ENCODE measurements at places on chromosomes 2 and 18.

DNA sequence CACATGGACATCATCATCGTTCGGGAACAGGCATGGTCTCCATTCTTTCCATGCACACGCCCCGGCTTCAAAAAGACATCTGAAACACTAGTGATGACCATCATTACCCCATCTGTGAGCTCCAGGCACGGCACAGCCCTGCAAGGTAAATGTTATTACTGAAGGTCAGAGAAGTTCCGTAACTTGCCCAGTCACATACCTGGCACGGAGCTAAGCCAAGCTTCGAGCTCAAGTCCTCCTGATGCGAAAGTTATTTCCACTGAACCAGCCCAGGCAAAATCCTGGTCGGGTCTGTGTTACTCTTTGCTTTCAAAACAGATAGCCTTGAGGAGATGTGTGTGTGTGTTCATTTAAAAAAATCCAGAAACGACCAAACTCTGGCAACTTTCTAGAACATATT is 22.8 kb downstream of the FHL2 start:
- H3K27me3 ChIP-seq: no peaks in the 10 kb centered on the region
- DNase-seq: peak; percentile 78
- no peak overlapping the region for H3K27ac ChIP-seq
- H3K36me3 ChIP-seq: peaks cover 23% of the 10 kb centered on the region
- peaks cover 15% of the 10 kb centered on the region for H3K4me1 ChIP-seq
- no peak overlapping the region for H3K4me3 ChIP-seq

- no peaks in the 10 kb centered on the region for H3K36me3 ChIP-seq
- no peak overlapping the region for H3K27ac ChIP-seq
- no peaks in the 10 kb centered on the region for H3K27me3 ChIP-seq
- DNase-seq: no peak
Observed at GRCh38 chr2:100888601-100889000, 68.7 kb downstream of the NPAS2 start.

DNA sequence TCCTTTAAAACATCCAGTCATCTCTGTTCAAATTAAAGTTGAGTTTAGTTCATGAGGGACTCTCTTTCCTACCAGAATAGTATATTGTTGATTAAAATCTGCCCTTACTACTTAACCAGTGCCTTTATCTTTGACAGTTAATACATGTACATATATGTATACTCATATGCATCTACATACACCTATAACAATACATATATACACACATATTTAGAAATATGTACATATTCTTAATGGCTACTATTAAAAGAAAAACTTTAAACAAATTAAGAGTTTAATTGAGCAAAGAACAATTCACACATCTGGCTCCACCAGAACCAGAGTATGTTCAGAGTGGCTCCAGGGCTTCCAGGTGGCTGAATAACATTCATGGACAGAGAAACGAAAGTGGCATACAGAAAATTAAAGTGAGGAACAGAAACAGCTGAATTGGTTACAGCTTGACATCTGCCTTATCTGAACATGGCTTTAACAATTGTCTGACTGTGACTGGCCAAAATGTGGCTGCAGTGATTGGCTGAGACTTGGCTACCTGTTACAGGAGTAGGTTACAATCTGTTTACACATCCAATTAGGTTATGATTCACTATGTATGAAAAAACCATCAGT is 38.8 kb downstream of the ZNF519 start:
- H3K4me1 ChIP-seq: no peaks in the 10 kb centered on the region
- DNase-seq: no peak
- no peak overlapping the region for H3K4me3 ChIP-seq
- H3K27ac ChIP-seq: no peak overlapping the region
- no peaks in the 10 kb centered on the region for H3K27me3 ChIP-seq

GRCh38 chr2:86622519-86623042 is 1.1 kb downstream of the RNF103 start:
- H3K36me3 ChIP-seq: peaks cover 2% of the 10 kb centered on the region
- H3K27ac ChIP-seq: peak overlapping the region; percentile 98
- DNase-seq: peak; percentile 19

GRCh38 chr2:149872041-149872440 is 284.5 kb upstream of the MMADHC start:
- no peak overlapping the region for H3K4me3 ChIP-seq
- no peaks in the 10 kb centered on the region for H3K4me1 ChIP-seq
- H3K27ac ChIP-seq: no peak overlapping the region
- no peaks in the 10 kb centered on the region for H3K36me3 ChIP-seq

- H3K4me3 ChIP-seq: no peak overlapping the region
- no peaks in the 10 kb centered on the region for H3K36me3 ChIP-seq
- no peaks in the 10 kb centered on the region for H3K27me3 ChIP-seq
- H3K27ac ChIP-seq: no peak overlapping the region
Observed at GRCh38 chr2:224976629-224977525, 65.4 kb downstream of the DOCK10 start.

DNA sequence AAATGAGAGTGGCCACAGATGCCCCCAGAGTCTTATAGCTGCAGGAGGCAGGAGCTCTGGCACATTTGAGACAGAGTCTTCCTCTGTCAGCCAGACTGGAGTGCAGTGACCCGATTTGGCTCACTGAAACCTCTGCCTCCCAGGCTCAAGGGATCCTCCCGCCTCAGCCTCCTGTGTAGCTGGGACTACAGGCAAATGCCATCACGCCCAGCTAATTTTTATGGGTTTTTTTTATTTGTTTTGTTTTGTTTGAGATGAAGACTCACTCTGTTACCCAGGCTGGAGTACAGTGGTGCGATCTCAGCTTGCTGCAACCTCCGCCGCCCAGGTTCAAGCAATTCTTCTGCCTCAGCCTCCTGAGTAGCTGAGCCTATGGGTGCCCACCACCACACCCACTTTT is 80.7 kb upstream of the CABLES1 start:
- H3K36me3 ChIP-seq: no peaks in the 10 kb centered on the region
- H3K27ac ChIP-seq: no peak overlapping the region
- no peaks in the 10 kb centered on the region for H3K27me3 ChIP-seq
- DNase-seq: no peak
- peaks cover 4% of the 10 kb centered on the region for H3K4me1 ChIP-seq
- no peak overlapping the region for H3K4me3 ChIP-seq

DNA sequence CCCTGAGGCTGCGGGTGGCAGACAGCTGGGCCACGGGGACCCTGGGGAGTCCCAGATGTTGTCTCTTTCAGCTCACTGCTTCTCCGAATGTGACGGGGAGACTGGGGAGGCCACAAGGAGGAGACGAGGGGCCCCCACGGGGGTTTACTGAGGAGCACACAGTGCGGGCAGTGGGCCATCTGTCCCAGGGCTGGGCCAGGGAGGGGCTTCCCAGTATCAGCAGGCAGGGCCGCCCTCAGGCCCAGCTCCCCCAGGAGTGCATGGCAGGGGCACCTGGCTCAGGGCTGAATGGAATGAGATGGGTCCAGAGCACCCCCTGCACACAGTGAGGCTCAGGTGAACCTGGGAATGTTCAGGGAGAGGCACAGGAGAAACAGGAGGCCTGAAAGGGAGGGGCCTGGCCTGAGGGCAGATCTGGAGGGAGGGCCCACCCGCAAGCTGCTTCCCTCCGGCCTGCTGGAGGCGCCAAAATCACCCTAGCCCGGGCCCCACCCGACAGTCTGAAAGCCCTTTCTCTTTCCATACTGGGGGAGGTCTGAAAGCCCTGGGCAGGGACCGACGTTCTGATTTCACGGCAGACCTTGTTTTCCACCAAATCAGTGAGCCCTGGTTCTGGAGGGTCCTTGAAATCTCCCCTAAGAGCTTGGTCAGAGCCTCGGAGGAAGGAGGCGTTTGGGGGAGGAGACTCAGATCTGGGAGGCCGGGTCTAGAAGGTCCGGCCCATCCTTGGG is 35.5 kb upstream of the PTMA start:
- peak overlapping the region; percentile 60 for H3K27ac ChIP-seq
- no peak overlapping the region for H3K4me3 ChIP-seq
- H3K36me3 ChIP-seq: no peaks in the 10 kb centered on the region
- no peaks in the 10 kb centered on the region for H3K27me3 ChIP-seq
- peak; percentile 73 for DNase-seq

DNA sequence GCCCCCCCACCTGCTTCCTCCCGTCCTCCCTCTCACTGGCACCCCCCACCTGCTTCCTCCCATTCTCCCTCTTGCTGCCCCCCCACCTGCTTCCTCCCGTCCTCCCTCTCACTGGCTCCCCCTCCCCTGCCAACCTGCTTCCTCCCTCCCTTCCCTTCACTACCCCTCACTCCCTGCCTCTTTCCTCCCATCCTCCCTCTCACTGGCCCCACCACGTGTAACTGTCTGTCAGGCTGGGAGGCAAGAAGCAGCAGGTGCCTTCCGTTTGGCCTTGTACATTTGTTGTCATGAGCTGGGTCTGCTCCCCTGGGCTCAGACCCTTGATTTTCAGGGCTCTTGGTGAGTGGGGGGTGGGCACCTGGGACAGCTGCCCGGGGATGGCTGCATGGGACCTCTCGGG is 19.1 kb downstream of the RTP5 start:
- H3K4me1 ChIP-seq: no peaks in the 10 kb centered on the region
- no peak overlapping the region for H3K4me3 ChIP-seq
- H3K36me3 ChIP-seq: no peaks in the 10 kb centered on the region
- H3K27ac ChIP-seq: no peak overlapping the region
- H3K27me3 ChIP-seq: no peaks in the 10 kb centered on the region
- no peak for DNase-seq

DNA sequence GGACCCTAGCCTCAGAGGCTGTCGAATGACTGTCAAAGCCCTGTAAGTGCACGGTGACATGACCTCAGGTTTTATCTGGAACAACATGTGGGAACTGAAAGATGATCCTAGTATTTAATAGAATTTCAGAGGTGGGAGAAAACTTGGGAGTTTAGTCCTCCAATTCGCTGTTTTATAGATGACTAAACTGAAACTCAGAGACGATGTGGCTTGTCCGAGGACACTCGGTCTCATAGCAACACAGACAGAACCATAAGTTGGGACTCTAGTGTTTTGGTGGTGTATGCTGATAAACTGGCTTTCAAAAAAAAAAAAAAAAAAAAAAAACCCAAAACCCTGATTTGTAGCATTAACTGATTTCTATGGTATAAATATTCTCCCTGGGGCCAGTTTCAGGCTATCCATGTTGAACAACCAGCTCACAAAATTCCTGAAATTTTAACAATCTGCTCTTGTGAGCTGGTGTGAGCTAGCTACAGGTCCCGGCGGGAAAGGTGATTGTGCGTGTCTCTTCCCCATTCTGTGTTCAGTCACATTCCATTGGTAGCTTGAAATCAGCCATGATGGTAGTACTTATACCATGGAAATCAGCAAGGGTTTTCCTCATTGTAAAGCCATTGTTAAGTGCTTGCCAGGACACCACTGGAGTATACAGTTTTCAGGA is 195.5 kb upstream of the EPAS1 start:
- peaks cover 2% of the 10 kb centered on the region for H3K4me1 ChIP-seq
- peaks cover 2% of the 10 kb centered on the region for H3K36me3 ChIP-seq
- no peak overlapping the region for H3K4me3 ChIP-seq

DNA sequence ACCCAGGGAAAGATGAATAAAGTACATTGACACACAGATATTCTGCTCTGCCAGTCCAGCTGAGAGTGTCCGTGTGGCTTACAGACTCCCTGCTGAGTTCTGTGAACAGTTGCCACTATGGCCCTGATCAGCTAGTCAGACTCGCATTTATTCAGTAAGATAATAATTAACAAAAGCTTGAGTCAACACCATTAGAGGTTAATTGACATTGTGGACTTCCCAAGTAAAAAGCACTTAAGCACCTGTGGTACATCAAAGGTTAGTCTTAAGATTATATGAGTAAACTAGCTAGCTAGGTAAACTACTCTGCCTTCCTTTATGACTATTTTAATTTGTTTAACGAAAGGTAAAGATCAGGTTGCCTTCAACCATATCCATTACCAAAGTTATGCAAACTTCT is 33.7 kb downstream of the ANKRD30B start:
- H3K36me3 ChIP-seq: no peaks in the 10 kb centered on the region
- H3K27me3 ChIP-seq: no peaks in the 10 kb centered on the region
- no peak overlapping the region for H3K27ac ChIP-seq
- H3K4me1 ChIP-seq: no peaks in the 10 kb centered on the region
- no peak overlapping the region for H3K4me3 ChIP-seq
- no peak for DNase-seq

DNA sequence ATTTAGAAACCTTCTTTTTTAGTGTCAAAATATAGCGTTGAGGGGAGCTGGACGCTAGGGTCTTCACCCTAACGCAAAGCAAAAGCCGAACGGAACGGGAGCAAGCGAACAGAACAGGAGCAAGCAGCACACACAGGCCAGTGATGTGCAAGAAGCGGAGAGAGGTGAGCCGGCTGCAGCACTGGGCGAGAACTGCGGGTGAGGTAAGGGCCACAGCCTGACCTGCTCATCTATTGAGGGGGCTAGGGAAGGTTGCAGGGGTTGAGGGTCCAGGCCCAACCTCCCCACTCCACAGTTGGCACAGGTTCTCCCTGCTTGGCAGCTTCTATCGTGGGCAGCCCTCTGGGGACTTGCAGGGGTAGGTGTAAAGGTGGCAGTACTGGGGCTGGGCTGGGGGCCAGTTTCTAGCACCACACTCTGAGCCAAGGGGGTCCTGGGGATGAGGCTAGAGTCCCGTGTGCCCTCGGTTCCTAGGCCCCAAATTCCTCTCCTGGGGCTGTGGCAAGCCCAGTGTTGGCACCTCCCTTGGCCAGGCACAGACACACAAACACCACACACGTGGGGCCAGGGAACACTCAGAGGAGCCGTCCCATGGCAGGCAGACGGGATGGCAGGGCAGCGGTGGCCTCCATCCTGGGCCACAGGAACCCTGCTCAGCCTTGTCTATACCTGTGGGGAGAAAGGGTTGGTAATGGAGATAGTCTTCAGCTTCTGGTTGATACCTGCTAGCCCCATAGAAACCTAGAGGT is 1.2 kb upstream of the ABCB6 start:
- H3K4me1 ChIP-seq: peaks cover 10% of the 10 kb centered on the region
- H3K27me3 ChIP-seq: no peaks in the 10 kb centered on the region
- H3K4me3 ChIP-seq: no peak overlapping the region
- no peak overlapping the region for H3K27ac ChIP-seq
- no peak for DNase-seq

DNA sequence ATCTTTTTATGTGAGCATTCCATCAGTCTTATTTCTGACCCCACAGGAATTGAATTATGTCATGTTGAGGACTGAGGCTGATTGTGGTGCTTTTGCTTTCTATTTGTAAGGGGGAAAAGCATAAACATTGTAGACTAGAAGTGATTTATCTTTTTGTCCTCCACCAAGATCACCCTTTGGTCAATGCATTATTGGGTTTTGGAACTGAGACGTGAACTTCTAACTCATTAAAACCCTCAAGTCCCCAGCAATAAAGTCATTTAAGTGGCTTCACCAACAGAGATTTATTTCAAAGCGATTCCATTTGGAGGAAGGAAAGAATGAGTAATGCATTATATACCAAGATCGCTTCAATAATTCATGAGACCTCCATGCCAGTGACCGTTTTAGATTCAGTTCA is 75.5 kb upstream of the TXNDC2 start:
- no peak overlapping the region for H3K4me3 ChIP-seq
- no peak for DNase-seq
- peaks cover 9% of the 10 kb centered on the region for H3K36me3 ChIP-seq
- H3K4me1 ChIP-seq: peaks cover 3% of the 10 kb centered on the region
- no peak overlapping the region for H3K27ac ChIP-seq

All from trophoblast cell (in vitro differentiated cells and primary cell).